ENCODE measurements at places on chromosomes 4 and X.

DNA sequence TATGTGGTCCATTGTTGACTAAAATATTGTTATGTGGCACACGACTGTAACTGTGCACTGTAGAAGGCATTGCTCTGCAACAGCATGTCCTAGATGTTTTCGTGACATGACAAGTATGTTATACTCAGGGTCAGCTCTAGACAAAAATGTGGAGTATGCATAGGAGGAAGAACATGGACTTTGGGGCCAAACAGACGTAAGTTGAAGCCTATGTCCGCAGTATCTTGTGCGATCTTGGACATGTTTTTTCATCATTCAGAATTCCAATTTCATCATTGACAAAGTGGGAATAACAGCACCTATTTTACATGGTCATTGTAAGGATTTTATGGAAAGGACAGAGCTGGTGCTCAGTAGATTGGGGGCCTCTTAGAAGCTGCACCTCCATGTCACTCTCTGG, 27.7 kb upstream of the PROM1 start:
- DNase-seq = no peak

DNA sequence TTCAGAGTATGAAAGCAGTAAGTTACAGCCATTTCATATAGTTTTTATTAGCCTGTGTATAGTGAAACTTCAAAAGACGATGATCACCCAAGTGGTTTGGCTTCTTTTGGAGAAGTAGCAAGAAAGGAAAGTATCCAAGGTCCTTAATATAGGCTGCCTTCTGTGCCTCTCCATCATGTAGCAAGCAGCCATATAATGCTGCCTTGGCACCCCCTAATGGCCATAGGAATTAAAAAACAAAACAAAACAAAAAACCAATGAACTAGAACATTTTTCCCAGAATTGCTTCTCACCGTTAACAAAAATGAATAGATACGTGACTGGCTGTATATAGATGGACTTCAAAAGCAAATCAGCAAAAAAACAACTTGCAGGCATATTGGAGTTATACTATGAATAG, 18.9 kb downstream of the LAMP2 start:
- DNase-seq = peak; percentile 33

GRCh38 chr4:40831146-40831907, 81.6 kb downstream of the NSUN7 start:
- no peak for DNase-seq

- DNase-seq = no peak
Observed at GRCh38 chrX:131725001-131725654, 181.3 kb downstream of the OR13H1 start.

DNA sequence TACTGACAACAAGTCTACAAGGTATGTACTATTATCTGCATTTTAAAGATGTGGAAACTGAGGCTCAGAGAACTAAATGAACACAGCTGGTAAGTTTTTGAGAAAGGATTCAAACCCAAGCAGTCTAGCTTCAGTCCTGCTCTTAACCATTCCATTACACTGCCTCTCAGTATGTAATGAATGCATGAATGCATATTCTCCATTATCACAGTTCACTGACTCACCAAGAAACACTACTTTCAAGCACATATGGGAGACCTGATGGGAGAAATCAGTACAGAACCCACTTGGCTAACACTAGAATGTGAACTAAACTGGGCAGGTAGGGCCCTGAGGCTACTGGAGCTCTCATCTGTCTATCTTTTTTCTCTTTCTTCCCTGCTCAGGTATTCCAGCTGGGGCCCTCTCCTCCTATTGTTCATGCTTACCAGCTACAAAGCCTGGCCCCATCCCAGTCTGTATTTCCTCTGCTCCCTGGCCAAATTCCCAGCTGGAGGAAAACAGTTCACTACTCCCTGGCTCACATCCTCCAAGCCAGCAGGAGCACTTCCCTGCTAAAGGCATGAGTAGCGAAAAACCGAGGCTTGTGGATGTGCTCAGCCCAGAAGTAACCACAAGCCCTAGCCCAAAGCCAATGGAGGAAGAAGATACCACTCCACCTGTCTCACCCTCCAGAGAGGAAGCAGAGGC, 178.2 kb upstream of the ARHGEF9 start:
- DNase-seq = no peak

All from GDM1 (cell line).